Cardiac septum (tissue), 1 donor: ENCODE measurements at places on chromosomes 13 and 19. TPM values are rescaled to one million over a fixed set of nuclear protein-coding genes. Genes with fewer than 3 reads are reported as not detected.

SIGLEC5 gene
- 0.94 TPM for total RNA-seq

ATP4B gene
- total RNA-seq = not detected

SPATA13 gene
- 8.0 TPM for total RNA-seq

GRCh38 chr19:18108897-18109296, 11.3 kb downstream of the MAST3 start:
- DNase-seq = no peak

GRCh38 chr19:52307275-52307674, 10.3 kb downstream of the ZNF480 start:
- no peak for DNase-seq

DNA sequence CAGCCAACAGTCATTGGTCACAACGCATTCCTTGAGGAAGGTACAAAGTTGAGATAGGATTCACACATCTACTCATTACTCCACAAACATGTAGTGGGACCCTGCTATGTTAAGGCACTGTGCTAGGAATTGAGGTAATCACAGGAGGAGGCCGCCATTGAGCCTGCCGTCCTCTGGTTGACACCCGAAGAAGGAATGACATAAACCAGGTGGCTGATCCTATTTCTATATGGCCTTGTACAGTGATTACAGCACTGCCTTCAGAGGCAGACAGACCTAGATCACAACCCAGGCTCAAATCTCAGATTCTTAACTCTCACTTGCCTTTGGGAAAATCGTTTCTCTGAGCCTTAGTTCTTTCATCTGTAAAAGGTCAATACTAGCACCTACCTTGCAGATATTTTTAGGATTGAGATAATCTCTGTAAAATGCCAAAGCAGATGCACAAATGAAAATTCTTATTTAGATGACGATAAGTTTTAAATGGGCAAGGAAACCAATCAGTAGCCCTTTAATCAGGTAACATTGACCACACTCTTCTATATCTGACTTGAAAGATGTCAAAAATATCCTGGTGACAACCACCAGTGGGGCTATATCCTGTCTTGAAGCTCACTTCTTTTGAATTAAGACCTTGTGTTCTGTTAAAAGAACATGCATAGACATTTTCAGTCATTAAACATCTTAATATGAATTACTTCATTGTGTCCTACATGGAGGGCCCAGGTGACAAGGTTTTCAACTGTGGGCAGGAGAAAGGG, 251.6 kb downstream of the KCTD12 start:
- no peak for DNase-seq

DNA sequence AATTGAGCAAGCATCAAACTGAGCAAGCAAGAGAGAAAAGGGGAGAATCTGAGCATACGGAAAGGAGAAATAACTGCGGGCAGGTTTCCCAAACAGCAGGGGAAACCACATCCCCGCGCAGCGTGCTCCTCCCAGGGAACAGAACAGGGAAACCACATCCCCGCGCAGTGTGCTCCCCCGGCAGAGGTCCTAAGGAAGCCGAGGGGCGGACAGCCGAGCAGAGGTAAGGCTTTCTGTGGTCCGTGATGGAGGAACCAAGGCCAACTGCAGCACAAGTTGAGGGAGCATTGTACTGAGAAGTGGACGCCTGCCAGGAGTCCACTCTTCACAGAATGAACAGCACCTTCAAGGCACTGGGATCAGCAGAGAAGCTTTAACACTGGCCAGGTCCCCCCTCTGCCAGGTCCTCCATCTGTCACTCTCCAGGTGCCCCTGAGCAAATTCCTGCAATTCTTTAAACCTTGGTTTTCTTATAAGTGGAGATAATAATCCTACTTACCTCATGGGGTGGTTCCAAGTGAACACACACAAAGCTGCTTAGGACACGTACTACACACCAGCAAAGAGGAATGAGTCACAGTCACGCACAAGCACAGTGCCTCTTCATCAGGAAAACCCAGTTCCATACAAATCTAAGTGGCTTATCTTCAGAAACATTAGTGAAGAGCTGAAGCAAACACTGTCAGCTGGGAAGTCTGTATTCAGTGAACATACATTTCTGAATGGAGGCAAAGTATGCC, 23.0 kb upstream of the LAMP1 start:
- DNase-seq = no peak

- DNase-seq = no peak
Measured at GRCh38 chr13:26965952-26966700, 205.5 kb downstream of the USP12 start.
